GM20000 (cell line): ENCODE measurements at places on chromosomes 3 and 15.

GRCh38 chr3:13282986-13283876 lies 136.9 kb downstream of the NUP210 start:
- DNase-seq, result peak; percentile 80

- no peak for DNase-seq
Observed at GRCh38 chr3:150255413-150255812, 152.7 kb upstream of the TSC22D2 start.

- no peak for DNase-seq
Observed at GRCh38 chr15:54026891-54027290, 48.6 kb downstream of the UNC13C start.

DNA sequence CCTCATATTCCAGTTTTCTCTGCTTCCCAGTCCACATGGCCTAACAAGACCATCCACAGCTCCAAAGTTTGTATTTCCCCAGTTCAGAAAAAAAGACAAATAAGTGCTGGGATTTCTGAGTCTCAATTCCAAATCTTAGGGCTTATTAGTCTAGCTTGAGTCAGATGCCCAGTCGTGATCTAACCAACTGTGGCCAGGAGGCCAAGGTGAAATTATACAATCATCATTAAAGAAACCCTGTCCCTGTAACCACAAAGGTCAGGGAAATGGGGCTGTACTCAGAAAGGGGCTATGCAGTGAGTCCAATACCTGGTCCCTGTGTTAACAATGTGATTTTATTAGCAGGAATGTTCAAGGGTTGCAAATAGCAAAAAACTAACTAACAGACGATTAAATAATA lies 40.5 kb upstream of the MITF start:
- no peak for DNase-seq

DNA sequence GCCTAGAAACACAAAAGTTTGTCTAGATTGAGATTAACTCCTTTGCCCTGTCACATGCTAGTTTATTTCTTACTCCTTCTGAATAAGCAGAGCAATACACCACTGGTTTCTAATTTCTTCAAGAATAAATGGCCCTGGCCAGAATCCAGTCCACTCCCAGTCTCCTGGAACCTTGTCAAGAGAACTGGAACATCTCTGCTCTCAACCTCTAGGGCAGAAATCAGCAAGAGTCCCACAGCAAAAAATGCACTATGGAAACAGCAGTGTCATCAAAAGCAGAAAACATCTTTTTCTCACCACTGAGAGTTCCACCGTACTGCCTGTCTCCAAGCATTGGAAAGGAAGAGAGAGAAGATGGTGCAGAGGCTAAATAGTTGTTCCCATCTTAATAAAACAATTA lies 35.9 kb upstream of the PPP2R3A start:
- DNase-seq, result no peak

- DNase-seq, result peak; percentile 40
Observed at GRCh38 chr3:171561596-171562323, 101.6 kb upstream of the TNIK start.

GRCh38 chr3:16145176-16145575 lies 29.3 kb upstream of the GALNT15 start:
- DNase-seq, result no peak
